ENCODE measurements at places on chromosomes 7 and 10. TPM values are rescaled to one million over a fixed set of nuclear protein-coding genes. Genes with fewer than 3 reads are reported as not detected.

DNA sequence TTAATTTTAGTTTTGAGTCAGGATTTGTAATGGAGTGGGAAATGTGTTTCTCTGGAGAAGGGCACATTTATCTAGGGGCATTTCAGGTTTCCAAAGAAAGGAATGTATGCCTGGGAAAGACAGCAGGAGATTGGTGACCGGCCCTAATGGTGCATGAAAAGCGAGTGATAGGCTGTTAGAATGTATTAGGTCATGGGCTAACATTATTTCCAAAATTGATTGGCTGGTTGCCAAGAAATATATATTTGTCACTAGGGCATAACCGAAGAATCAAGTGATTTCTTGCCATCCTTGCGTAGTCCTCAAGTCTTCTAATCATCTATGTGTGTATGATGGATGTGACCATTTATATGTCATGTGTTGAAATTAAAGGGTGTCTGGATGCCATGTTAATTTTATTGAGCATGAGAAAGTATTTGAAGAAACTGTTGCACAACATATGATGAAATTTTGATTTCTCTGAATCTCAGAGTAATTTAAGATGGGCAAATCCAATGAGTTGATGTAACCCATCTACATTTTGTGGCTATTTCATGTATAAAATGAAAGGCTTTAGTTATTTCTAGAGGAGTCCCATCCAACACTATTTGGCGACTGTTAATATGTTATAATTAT is 248.4 kb downstream of the BMPER start:
- H3K4me3 ChIP-seq, result no peak overlapping the region
- H3K27ac ChIP-seq, result no peak overlapping the region
- DNase-seq, result no peak
- no peaks in the 10 kb centered on the region for H3K27me3 ChIP-seq

- no peaks in the 10 kb centered on the region for H3K36me3 ChIP-seq
- DNase-seq, result no peak
- H3K4me3 ChIP-seq, result no peak overlapping the region
- H3K4me1 ChIP-seq, result no peaks in the 10 kb centered on the region
- no peak overlapping the region for H3K27ac ChIP-seq
- no peaks in the 10 kb centered on the region for H3K27me3 ChIP-seq
Measured at GRCh38 chr7:38016567-38016966, 96.1 kb downstream of the EPDR1 start.

DNA sequence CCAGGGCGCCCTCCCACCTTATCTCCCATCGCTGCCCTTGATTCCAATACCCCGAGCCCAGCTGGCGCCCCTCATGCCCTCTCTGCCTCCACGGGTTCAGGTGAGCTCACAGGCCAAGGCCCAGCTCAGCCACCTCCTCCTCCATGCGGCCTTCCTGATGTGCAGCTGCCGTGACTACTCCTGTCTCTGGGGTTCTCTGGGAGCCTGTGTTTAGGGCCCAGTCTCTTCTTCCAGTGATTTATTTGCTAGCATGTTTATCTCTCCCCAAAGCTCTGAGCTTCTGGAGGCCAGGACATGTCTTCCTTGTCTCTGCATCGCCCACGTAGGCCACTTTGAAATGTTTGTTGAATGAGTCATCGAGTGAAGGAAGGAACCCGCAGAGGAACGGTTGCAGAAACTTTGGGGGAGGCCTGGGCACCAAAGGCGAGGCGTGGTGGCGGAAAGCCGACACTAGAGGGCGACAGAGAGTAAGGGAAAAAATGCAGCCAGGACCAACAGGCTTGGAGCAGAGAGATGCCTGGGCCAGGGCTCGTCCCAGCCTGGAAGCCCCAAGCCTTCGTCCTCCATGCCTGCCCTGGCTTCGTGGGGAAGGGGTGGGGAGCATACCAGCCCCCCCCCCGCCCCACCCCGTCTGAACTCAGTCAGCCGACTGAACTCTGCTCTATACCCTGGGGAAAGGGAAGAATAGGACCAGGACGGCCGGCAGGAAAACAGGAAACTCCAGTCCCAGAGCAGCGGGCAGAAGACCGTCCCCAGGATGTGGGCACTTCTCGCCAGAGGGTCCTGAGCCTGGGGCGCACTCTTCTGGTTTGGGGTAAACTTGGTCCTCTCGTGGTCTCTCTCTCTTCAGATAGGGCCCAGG is 10.9 kb upstream of the HSPB1 start:
- peak overlapping the region; percentile 91 for H3K27ac ChIP-seq
- H3K4me3 ChIP-seq, result no peak overlapping the region

DNA sequence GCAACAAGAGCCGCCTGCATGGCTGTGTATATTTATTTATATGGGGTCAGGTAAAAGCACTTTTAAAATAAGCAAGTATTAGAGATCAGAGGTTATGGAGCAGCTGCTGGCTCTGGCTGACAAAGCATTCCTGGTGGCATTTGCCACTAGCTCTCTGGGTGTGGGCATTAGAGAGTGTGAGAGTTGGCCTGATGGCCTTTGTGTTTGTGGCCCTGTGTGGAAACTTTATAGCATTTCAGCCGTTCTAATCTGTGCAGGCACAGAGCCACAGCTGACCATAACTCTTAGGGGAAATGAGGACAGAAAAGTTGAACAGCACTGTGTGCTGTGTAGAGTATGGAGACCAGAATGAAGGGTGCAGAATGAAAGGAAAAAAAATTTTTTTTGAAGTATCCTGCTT is 118.9 kb downstream of the AUTS2 start:
- H3K27me3 ChIP-seq, result no peaks in the 10 kb centered on the region
- no peak overlapping the region for H3K4me3 ChIP-seq
- no peak for DNase-seq
- H3K27ac ChIP-seq, result no peak overlapping the region
- no peaks in the 10 kb centered on the region for H3K36me3 ChIP-seq

GRCh38 chr7:36775676-36776075 is 51.4 kb upstream of the AOAH start:
- H3K27ac ChIP-seq, result no peak overlapping the region
- H3K4me1 ChIP-seq, result no peaks in the 10 kb centered on the region
- no peaks in the 10 kb centered on the region for H3K36me3 ChIP-seq
- H3K27me3 ChIP-seq, result no peaks in the 10 kb centered on the region
- no peak for DNase-seq

DNA sequence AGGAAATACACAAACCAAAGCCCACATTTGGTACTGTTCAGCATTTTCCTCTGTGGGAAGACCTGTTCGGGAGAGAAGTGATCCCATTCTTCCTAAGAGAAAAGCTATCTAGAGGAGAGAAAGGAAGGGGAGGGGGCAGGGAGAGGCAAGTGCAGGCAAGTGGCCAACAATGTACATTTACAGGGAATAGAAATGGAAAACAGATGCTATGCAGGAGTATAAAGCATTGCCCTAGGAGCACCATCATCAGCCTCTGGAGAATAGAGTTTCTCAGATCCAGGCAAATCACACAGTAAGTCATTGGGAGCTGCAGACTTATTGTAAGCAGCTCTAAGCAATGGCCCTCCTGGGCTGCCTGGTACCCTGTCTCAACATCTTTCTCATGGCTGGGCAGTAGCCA is 424.4 kb upstream of the AUTS2 start:
- no peaks in the 10 kb centered on the region for H3K36me3 ChIP-seq
- no peaks in the 10 kb centered on the region for H3K27me3 ChIP-seq
- H3K4me3 ChIP-seq, result no peak overlapping the region
- H3K27ac ChIP-seq, result no peak overlapping the region

- no peak overlapping the region for H3K4me3 ChIP-seq
- DNase-seq, result no peak
- H3K27me3 ChIP-seq, result no peaks in the 10 kb centered on the region
- no peak overlapping the region for H3K27ac ChIP-seq
- H3K36me3 ChIP-seq, result no peaks in the 10 kb centered on the region
- H3K4me1 ChIP-seq, result no peaks in the 10 kb centered on the region
Measured at GRCh38 chr10:106836933-106837663, 327.4 kb downstream of the SORCS1 start.

DNA sequence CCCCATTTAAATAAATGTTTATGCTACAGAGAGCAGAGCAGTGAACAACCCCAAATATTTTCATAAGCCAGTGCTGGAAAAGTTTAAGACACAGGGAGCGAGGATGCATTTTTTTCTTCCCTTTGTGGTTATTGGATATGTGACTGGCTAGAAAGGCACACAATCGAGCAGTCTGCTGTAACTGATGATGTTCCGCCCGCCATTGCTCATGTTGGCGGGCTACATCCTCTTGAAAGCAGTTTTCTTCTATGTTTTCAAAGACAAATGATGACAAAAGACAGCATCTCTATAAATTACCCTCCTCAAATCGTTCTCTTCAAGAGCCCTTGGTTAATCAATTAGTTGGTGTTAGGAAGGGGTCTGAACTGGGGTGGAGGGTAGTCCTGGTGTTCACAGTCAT is 269.8 kb downstream of the SKAP2 start:
- no peak overlapping the region for H3K27ac ChIP-seq
- DNase-seq, result no peak
- H3K4me3 ChIP-seq, result no peak overlapping the region
- no peaks in the 10 kb centered on the region for H3K4me1 ChIP-seq

- no peak overlapping the region for H3K4me3 ChIP-seq
- no peaks in the 10 kb centered on the region for H3K4me1 ChIP-seq
- no peaks in the 10 kb centered on the region for H3K27me3 ChIP-seq
- no peak overlapping the region for H3K27ac ChIP-seq
- no peaks in the 10 kb centered on the region for H3K36me3 ChIP-seq
Measured at GRCh38 chr7:103532955-103533354, 86.9 kb upstream of the SLC26A5 start.

- H3K36me3 ChIP-seq, result no peaks in the 10 kb centered on the region
- H3K27ac ChIP-seq, result no peak overlapping the region
- H3K27me3 ChIP-seq, result no peaks in the 10 kb centered on the region
- no peak overlapping the region for H3K4me3 ChIP-seq
- no peak for DNase-seq
- no peaks in the 10 kb centered on the region for H3K4me1 ChIP-seq
Measured at GRCh38 chr7:91559947-91560346, 295.7 kb downstream of the FZD1 start.

GRCh38 chr7:94877731-94878670 is 29.4 kb upstream of the PPP1R9A start:
- no peaks in the 10 kb centered on the region for H3K36me3 ChIP-seq
- H3K27me3 ChIP-seq, result no peaks in the 10 kb centered on the region
- no peak overlapping the region for H3K27ac ChIP-seq
- DNase-seq, result no peak

- H3K4me1 ChIP-seq, result no peaks in the 10 kb centered on the region
- H3K27ac ChIP-seq, result no peak overlapping the region
- no peak for DNase-seq
- H3K4me3 ChIP-seq, result no peak overlapping the region
- no peaks in the 10 kb centered on the region for H3K27me3 ChIP-seq
Measured at GRCh38 chr10:44426247-44427034, 41.5 kb upstream of the CXCL12 start.

DNA sequence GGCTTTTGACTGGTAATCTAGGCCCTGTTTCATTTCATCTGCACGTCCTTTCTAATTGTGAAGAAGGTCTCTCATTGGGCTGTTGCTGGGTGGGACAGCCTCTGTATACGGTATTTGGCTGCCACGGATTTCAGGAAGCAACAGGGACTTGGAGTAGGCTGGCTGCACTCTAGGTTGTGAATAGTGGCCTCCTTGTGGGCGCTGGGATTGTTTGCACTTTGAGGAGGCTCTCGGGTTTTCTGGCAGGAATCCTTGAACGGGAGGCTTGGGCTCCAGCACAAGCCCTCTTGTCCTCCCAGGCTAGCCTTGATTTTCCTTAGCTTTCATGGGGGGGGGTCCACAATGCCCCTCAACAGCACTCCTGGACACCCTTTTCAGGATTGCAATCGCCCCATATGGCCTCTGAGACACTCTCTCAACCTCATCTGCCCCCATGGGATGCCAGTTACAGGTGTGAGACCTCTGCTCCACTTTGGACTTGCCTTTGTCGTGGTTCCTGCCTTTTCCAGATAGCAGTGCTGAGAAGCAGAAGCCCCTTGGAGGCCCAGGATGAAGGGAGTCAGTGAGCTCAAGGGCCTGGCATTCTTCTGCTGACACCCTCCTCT is 33.9 kb upstream of the ZNF273 start:
- no peaks in the 10 kb centered on the region for H3K27me3 ChIP-seq
- H3K4me3 ChIP-seq, result no peak overlapping the region
- no peaks in the 10 kb centered on the region for H3K36me3 ChIP-seq
- no peak overlapping the region for H3K27ac ChIP-seq
- H3K4me1 ChIP-seq, result no peaks in the 10 kb centered on the region

DNA sequence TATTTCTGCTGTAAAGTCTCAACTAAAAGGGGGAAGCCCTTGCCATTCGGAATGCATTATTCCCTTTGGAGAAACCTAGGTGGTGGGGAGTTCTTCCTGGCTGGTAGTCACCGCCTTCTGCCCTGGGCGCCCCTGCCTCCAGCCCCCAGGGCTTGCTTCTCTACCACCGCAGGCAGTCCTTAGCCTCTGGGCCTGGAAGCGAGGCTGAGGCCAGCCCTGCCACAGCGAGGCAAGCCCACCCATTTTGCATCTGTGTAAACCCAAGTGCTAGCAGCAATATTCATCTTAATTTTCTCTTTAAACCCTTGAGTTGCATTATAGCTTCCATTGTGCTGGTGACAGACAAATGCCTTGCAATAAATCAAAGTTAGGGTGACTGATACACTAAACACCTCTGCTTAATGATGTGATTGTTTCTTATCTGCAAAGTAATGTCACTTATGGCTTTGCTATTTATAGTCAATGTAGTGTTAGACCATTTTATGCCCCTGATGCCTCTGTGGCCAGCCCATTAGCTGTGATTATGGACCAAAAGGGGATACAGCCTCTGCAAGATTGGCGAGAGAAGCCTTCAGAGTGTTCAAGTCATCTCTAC is 26.2 kb upstream of the MGMT start:
- H3K4me1 ChIP-seq, result no peaks in the 10 kb centered on the region
- no peak overlapping the region for H3K4me3 ChIP-seq
- no peaks in the 10 kb centered on the region for H3K27me3 ChIP-seq

DNA sequence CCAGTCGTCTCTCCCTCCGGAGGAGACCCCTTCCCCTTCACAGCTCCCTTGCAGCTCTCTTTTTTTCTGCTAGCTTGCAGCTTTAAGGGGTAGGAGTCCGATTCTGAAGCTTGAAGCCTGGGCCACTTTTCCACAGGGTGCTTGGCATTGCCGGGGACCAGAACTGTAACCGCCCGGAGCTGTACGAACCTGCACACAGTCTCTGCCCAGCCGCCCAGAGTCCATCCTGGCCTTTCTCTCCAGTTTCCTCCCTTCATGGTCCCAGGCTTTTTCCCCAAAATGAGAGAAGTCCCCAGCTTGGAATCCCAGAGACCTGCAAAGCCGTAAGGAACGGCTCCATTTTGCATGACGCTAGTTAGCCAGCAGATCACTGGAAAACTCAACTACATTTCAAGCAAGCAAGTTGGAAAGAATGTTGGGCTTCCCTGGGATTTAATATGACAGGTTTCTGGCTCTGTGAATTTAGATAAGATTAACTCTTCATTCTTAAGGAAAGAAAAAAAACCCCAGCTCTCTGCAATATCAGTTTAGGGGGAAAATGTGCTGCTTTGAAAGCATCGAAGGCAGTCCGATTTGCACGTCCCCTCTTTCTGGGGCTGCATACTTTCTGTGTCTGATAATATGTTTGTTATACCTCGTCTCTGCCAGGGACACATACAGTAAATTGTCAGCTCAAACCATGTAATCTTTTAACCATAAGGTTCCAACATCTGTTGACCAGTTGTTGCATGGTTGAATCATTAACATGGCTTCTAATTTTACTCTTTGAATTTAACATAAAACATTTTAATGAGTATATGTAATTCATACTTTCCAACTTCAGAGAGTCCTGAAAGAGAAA is 190.0 kb upstream of the LYZL2 start:
- no peaks in the 10 kb centered on the region for H3K36me3 ChIP-seq
- peaks cover 17% of the 10 kb centered on the region for H3K4me1 ChIP-seq
- H3K27me3 ChIP-seq, result no peaks in the 10 kb centered on the region
- DNase-seq, result no peak

DNAH11 gene
- total RNA-seq, result not detected

PRKCQ gene
- 0.96 TPM for total RNA-seq

FAM131B gene
- 33.4 TPM for total RNA-seq

BICC1 gene
- 1.9 TPM for total RNA-seq

SYNPO2L gene
- 4.5 TPM for total RNA-seq

MAPK8 gene
- total RNA-seq, result 76.9 TPM

IKZF1 gene
- total RNA-seq, result 9.2 TPM

PAX4 gene
- total RNA-seq, result not detected

PIP gene
- not detected for total RNA-seq

CNPY1 gene
- total RNA-seq, result not detected
